Stimulated activated CD4-positive, alpha-beta T cell treated with anti-CD3 and anti-CD28 coated beads, Interleukin-12 subunit alpha, Interleukin-12 subunit beta, amount 100 ng/mL, for 4 hours (primary cell): ENCODE measurements at places on chromosomes 7 and 10.

DNA sequence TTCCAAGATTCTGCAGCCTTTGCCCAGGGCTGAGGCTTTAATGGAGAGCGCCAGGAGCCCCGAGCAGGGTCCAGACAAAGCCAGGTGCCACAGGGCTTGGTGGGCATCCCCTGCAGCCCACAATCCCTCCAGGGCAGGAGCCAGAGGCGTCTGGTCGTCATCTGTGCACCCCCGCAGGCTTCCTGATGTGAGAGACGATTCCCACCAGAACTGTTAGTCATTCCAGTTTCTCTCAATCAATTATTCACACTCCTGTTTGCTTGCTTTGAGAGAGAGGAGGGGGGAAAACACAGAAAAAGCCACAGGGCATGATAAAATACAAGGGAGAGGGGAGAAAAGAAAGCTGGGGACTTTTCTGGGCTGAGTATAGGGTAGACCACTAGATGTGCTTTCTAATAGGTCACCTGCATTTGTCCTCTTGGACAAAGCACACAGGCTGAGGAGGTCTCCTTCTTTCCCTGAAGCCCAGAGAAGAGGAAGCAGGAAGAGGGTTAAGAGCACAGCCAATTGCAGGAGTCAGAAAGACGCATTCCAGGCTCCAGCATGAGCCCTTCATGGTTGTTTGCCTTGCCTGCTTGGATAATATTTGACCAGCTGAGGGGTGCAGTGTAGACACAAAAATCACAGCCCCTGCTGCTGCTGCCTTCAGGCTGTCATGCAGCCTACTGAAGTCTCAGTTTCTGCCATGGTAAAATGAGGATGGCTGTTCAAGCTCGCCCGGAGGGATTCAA lies 194.4 kb downstream of the PLXNA4 start:
- DNase-seq: no peak

GRCh38 chr7:47540053-47540386 lies 41.9 kb downstream of the TNS3 start:
- no peak for DNase-seq

GRCh38 chr10:100598166-100598565 lies 62.4 kb downstream of the HIF1AN start:
- no peak for DNase-seq

GRCh38 chr10:8238986-8239385 lies 184.5 kb downstream of the GATA3 start:
- DNase-seq: no peak

GRCh38 chr10:62634576-62634975 lies 169.9 kb upstream of the ADO start:
- DNase-seq: no peak

DNA sequence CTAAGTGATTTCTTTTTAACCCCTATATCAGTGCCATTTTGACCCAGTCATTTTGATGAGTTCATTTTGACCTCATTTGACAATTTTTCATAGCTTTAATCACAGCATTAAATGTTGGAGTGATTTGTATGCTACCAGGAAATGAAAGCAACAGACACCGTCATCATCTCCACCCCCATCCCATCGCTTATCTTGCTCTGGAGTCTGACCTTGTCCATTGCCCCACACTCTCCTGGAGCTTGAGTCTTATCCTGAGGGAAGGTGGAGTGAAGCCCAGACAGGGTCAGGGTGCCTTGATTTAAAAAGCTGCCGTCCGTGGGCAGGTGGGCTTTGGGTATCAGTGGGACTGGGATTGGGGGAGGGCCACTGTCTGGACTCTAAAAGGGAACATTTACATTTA lies 94.7 kb upstream of the JCAD start:
- no peak for DNase-seq

- no peak for DNase-seq
Measured at GRCh38 chr7:25333296-25333928, 105.1 kb upstream of the NPVF start.

DNA sequence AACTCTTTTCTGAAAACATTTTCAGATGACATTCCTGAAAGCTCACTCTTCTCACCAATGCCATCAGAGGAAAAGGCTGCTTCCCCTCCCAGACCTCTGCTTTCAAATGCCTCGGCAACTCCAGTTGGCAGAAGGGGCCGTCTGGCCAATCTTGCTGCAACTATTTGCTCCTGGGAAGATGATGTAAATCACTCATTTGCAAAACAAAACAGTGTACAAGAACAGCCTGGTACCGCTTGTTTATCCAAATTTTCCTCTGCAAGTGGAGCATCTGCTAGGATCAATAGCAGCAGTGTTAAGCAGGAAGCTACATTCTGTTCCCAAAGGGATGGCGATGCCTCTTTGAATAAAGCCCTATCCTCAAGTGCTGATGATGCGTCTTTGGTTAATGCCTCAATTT lies 16.5 kb downstream of the ANLN start:
- DNase-seq: no peak

- no peak for DNase-seq
Measured at GRCh38 chr7:87091487-87092066, 32.1 kb upstream of the ELAPOR2 start.

DNA sequence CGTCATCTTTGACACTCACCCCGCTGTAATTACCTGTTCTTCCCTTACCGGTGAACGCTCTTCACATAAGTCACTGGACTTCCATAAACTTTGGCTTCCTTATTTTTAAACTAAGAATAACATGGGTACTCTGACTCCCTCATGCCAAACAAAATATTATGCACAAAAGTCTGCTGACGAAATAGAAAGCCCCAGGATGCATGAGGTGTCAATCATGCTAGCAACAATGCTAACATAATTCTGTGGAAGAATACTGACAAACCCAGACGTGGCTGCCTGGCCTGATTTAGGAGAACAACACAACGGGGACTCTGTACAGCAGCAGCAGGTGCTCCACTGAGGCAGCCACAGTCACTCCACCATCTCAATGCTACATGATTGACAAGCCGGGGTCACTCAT lies 137.5 kb downstream of the CCDC71L start:
- no peak for DNase-seq

DNA sequence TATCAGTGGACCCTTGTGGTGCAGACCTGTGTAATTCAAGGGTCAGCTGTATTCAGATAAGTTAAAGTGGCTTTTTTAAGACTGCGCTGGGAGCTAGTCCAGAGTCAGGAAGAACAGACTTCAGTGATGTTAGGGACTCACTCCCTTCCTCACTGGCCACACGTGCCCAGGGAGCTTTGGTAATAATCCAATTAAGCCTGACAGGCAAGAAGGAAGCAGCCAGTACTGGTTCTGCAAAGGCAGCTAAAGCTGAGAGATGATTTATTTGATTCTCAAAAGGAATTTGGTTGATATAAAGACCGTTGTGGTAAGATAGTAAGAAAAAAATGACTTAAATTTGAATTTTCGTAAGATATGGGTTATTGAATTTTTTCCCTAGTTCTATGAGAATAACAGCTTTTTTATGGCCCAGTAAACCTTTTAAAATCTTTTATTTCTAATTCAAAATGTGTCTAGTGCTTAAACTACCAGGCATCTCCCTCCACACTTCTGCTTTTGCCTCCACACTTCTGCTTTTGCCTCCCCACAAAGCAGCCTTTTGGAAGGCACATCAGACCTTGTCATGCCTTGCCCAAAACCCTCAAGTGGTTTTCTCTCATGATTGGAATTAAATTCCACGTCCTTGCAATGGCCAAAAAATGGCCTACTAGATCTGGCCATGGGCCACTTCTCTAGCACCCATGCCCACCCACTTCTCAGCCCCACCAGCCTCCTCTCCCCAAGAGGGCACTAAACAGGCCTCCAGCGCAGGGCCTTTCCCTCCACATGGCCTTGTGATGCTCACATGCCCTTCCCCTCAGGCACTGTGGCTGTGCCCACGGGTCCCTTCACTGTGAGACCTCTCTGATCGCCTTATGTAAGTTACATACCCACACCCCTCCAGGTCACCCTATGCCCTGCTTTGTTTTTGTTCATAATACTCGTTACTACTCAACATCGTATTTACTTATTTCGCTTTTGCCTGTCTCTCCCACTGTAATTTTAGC lies 92.5 kb downstream of the POU6F2 start:
- DNase-seq: no peak

DNA sequence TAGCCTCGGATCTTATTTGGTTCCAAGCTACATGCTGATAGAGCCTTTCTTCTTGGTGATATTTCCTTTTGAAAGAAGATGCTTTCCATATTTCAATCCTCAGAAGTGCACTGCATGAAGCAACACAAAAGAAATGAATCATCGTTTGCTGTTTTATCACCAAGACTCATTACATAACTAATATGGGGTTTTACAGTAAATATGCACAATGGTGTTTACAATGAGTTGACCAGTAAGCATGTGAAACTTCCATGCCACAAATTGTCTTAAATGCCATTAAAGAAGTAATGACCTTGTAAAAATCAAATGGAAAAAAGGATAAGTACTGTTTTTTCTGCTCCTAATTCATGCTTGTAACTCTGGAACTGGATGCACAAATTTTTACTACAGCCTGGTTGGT lies 1017.0 kb upstream of the GHITM start:
- no peak for DNase-seq
